ENCODE measurements at places on chromosomes 11 and 22.
A peak's percentile ranks its signal among the peaks of the same experiment; 100 is the strongest.

- DNase-seq = no peak
These were observed 34.6 kb upstream of the MN1 start for GRCh38 chr22:27836181-27836580.

GRCh38 chr11:44223238-44223637 lies 86.7 kb downstream of the ALX4 start:
- peak; percentile 53 for DNase-seq

GRCh38 chr22:40156001-40156516 lies 21.7 kb upstream of the TNRC6B start:
- peak; percentile 50 for DNase-seq

DNA sequence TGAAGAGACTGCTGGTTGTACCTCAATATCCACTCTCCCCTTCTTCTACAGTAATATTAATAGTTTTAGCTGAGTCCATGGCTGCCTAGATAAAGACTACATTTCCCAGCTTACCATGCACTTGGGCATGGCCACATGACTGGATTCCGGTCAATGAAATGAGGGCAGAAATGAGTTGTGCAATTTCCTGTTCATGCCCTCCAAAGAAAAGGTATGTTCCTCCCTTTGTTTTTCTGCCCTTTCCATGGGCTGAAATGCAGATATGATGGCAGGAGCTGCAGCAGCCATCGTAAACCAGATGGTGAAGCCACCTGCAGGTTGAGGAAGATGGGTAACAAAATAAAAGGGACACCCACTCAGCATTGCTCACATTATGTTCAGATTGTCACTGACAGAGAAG lies 15.3 kb upstream of the ELFN2 start:
- DNase-seq = peak; percentile 57

DNA sequence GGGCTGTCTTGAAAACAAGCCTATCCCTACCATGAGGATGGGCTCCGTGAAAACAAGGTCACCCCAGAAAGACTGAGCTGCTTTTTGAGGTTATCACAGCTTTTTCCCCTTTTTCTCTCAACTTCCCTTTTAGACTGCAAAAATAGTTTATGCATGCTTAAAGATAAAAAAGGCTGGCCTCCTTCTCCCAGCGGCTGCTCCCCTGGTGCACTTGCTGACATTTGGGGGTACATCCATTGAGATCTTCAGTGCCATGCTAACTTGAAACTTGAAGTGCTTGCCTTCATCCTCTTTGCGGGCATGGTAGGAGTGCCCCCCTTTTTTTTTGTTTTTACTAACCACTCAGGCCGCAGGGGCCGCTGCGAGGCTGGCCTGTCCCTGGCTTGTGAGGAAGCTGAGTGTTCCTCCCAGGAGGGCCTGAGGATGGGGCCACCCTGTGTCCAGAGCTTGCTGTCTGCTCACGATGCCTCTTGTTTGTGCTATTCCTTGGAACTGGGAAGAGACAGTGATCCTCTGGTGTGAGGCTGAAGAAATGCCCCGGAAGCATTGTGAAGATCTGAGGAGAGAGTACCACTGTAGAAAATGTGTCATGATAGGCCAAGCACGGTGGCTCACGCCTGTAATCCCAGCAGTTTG lies 2.2 kb downstream of the TANGO2 start:
- no peak for DNase-seq

DNA sequence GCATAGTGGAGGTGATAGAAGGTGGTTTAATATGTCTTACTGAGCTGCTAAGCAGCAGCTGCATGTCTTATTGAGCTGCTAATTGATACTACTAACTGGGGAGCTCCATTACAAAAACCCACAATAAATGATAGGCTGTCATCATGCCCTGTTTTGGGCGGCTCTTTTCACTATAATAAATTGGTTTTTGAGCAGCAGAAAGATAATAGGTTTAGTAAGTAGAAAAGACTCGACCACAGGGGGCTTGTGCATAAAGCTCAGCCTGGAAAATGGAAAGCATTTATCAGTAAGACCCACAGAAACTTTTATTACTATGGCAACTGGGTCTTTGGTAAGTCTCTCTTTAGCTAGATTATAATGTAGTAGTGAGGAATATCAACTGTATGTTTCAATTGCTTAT lies 117.6 kb downstream of the LDLRAD3 start:
- no peak for DNase-seq

DNA sequence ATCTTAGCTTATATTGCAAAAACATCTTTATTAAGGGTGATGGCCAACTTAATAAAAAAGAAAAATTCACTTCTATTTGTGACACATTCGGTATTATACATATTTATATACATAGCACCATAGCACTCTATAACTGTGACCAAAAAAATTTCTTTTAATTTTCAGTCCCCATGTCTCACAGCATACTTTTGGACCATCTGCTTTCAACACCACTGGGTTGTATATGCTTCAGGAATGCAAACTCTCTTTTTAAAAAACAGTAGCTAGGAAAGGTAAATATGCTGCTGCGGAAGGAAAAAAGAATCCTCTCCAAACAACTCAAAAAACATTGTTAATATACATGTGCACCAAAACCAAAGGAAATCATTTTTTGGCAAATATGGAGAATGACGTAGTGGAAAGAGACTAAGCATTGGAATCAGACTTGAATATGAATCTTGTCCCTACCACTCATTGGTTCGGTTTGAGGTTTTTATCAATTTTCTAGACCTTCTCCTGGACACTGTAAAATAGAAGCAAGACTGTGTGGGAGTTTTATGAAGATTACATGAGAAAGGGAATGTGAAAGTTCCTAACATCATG lies 227.9 kb downstream of the BLID start:
- no peak for DNase-seq

DNA sequence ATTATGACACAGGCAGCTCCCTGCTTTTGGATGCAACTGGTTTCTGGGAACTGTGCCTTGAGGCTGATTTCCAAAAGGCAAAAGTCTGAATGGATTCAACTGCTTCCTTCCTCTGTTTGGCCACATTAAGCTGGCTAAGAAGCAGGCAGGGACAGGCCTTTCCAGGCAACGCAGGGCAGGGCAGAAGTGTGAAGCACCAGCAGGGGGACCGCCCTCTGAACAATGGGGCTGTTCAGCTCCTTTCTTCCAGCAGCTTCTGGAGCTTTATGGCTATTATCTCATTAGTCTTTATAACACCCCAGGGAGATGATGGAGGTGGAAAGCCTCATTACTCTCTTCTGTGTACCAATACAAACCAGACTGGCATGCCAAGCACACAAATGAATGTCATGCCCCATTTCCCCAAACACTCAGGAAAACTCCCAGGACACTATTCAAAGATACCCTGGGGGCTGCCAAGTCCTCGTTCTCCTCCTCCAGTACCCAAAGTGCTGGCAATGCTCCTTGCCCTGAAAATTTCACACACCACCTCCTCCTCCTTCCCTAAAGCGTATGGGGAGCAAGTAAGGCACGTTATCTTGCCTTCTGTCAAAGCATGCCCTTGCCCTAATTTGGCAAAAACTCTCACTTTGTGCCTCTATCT lies 21.3 kb downstream of the MORC2 start:
- DNase-seq = peak; percentile 6

DNA sequence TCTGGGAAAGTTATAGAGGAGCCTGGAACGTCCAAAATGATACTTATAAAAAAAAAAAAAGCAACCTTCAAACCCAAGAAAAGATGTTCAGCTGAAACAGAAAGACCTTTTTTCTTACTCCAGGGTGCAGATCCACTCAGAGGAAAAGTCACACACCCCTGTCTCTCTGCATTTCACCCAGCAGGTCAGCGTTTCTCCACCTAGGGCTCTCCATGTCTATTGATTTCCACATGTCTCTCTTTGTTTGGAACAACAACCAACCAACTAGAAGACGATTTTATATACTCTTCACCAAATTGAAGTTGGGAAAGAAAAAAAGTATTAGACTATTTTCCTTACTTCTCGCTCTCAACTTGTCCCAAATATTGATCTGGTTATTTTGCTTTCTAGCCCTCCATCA lies 42.2 kb upstream of the BLID start:
- no peak for DNase-seq

DNA sequence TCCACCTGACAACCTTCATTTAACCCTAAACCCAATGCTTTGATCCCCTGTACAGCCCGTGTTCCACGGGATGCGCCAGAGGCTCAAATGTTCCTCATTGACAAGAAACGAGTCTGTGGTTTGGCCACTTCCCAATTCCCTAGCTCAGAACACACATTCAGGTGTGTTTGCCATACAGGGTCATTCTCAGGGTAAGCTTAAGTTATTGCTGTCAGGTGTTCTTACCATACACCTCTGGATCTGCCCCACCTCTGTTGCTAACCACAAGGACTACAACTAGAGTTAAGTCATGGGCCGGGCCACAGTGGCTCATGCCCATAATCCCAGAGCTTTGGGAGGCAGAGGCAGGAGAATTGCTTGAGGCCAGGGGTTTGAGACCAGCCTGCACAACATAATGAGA lies 45.6 kb upstream of the POLD3 start:
- no peak for DNase-seq

DNA sequence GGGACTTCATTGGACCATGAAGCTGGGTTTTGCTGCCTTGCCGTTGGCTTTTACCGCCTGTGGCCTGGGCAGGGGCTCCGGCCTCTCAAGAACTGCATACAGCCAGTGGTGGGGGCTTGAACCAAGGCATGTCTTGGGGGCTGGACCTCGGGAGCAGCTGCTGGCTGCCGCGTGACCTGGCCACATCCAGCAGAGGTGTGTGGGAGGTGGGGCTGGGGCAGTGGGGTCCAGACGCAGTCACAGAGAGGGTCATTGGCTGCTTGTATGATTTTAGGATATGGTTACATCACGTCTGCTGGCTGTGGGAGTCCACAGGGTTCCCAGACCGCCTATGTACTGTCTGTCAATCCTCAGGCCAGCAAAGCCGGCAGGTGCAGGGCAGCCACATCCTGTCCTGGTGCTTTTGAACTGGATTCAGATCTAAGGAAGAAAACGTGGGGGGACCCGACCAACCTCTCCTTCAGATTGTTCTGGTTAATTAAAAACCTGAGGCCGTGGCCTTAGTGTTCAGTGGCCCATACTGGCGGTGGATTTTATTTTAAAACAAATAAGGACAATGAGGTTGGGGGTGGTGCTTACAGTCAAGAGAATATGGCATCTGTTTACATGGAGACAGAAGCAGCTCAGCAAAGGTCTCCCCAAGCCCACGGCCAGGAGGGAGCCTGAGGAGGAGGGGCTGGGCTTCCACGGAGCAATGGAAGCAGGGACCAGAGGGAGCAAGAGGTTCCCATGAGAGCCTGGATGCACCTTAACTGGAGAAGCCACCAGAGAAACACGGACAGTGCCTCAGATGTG lies 426.0 kb downstream of the TBC1D22A start:
- DNase-seq = no peak

- peak; percentile 49 for DNase-seq
These were observed 67.7 kb downstream of the FDX1 start for GRCh38 chr11:110497231-110497978.

DNA sequence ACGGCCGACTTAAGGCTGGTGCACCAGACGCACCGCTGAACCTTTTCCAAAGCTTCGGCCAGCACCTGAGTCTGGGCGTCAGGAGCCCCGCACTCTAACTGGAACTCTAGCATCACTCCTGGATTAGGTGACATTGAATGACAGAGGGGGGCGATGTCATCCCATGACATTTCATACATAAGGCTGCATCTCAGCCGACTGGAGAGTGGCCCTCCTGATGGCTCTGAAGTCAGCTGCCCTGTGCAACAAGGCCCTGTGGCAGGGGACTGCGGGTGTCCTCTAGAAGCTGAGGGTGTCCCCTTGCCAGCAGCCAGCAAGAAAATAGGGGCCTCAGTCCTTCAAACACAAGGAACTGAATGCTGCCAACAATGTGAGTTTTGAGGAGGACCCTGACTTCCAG lies 10.1 kb upstream of the FADS3 start:
- DNase-seq = no peak

DNA sequence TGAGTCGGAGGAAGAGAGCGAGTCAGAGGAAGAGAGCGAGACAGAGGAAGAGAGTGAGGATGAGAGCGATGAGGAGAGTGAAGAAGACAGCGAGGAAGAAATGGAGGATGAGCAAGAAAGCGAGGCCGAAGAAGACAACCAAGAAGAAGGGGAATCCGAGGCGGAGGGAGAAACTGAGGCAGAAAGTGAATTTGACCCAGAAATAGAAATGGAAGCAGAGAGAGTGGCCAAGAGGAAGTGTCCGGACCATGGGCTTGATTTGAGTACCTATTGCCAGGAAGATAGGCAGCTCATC lies 780 bp downstream of the TRIM44 start:
- no peak for DNase-seq

Measured in cardiac fibroblast (primary cell).